ENCODE measurements at places on chromosomes 5 and 9.

DNA sequence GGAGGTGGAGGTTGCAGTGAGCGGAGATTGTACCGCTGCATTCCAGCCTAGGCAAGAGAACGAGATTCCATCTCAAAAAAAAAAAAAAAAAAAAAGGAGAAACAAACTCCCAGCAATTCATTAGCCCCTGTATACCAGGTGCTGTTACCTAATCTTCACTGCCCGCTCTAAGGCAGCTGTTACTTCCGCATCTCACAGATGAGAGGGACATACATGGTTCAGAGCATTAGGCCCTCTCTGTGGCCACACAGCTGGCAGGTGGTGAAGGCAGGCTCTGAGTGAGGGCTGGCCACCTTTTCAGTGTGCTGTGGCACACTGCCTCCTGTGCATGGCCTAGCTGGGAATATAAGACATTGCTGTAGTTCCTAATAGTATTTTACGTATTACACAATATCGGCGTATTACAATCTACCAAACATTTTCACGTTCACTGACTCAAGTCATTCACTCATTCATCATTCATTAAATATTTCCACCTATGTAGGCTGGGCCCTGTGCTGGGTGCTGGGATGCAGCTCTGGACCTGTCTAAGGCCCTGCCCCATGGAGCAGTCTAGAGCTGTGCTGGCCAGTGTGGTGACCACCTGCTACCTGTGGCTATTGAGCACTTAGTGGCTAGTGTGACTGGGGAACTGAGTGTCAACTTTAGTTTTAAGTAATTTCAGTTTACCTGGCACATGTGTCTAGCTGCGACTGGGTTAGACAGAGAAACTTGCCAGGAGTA, 35.8 kb downstream of the RGS3 start:
- DNase-seq = no peak

GRCh38 chr5:31916327-31916726, 257.8 kb downstream of the GOLPH3 start:
- DNase-seq = no peak

- no peak for DNase-seq
Measured at GRCh38 chr9:120886490-120886967, 9.5 kb upstream of the PHF19 start.

GRCh38 chr9:90001747-90002146, 396.9 kb downstream of the GADD45G start:
- DNase-seq = no peak

DNA sequence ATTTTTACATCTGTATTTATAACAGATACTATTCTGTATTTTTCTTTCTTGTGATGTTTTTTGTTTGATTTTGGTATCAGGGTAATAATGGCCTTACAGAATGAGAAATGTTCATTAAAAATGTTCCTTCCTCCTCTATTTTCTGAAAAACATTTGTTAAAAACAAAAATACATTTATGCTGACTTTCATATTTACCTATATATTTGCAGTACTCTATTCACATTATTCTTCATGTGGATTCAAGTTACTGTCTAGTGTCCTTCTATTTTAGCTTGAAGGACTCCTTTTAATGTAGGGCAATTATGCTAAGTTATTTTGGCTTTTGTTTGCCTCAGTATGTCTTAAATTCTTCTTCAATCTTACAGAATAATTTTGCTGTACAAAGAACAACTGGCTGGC, 5.1 kb downstream of the CCDC112 start:
- no peak for DNase-seq

- no peak for DNase-seq
Measured at GRCh38 chr5:68046445-68046844, 169.1 kb upstream of the PIK3R1 start.

- no peak for DNase-seq
Measured at GRCh38 chr5:137575847-137576246, 76.7 kb upstream of the SPOCK1 start.

- peak; percentile 41 for DNase-seq
Measured at GRCh38 chr9:92141144-92142129, 26.2 kb upstream of the SPTLC1 start.

DNA sequence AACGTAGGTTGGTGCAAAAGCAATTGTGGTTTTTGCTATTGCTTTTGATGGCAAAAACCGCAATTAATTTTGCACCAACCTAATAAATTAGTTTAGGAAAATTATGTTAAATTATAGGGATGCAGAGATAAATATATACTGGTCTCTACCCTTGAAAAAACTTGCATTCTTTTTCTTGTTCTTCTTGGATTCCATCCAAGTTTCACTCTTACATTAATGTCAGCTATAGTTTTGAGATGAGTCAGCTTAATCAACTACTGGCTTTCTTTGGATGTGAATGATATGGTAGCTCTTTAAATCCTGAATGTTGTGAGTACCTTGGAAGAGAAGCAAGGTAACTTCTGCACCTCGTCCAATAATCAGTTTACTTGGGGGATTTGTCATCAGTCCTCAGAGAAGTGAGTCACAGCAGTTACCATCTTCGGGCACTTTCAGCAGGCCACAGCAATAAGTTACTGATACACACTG, 549.0 kb upstream of the ZNF608 start:
- DNase-seq = no peak

DNA sequence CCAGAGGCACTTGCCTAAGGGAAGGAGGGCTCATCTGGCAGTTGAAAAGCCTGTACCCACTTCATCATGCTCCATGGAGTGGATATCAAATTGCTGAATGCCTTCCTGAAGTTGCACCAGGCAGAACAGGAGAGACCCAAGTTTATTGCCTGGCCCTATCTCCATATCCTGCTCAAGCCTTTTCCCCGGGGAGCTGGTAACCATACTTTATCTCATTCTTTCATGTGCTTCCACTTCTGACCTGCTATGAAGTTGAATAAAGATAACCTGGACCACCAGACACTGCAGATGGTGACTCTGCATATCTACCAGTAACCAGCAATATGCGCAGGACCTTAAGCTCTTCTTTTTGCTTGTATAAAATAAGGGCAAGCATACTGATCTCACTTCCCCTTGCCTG, 1397.5 kb upstream of the CDH6 start:
- DNase-seq = no peak

GRCh38 chr5:139124774-139125520, 73.2 kb downstream of the SIL1 start:
- DNase-seq = no peak

GRCh38 chr5:81314581-81314980, 13.2 kb downstream of the ZCCHC9 start:
- no peak for DNase-seq

DNA sequence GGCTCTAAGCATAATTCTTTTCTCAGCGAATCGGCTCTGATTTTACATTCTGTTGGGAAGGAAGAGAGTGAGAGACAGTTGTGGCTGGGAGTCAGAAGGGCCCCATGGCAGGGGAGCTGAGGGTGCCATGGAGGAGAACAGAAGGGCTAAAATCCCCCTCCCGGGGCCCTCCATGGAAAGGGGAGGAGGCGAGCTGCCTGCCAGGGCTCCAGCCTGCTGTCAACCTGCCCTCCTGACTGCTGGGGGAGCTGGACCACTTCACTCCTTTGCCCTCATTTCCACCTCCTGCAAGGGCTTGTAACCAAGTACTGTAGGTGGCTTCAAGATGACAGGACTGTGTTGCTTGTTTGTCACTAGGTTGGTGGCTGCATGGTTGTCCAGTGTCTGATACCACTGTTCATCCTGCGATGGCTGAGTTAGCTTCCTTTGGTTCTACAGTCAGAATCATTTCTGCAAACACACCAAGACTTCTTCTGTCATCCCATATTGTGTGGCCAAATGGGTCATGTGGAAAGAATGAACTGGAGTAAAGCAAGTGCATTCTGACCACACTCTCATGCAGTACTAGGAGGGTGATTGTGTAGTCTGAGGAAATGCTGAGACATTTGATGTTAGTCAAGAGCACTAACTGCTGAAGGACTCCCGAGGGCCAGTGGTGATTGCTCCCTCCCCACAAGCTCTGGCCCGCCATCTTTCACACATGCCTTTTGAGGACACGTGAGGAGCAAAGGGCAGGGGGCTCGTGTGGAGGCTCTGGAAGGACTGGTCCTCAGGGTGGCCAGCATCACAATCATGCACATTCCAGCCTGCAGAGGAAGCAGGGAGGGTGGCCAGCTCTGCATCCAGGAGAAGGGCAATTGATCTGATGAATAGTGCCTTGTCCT, 307.2 kb downstream of the GADD45G start:
- DNase-seq = no peak

DNA sequence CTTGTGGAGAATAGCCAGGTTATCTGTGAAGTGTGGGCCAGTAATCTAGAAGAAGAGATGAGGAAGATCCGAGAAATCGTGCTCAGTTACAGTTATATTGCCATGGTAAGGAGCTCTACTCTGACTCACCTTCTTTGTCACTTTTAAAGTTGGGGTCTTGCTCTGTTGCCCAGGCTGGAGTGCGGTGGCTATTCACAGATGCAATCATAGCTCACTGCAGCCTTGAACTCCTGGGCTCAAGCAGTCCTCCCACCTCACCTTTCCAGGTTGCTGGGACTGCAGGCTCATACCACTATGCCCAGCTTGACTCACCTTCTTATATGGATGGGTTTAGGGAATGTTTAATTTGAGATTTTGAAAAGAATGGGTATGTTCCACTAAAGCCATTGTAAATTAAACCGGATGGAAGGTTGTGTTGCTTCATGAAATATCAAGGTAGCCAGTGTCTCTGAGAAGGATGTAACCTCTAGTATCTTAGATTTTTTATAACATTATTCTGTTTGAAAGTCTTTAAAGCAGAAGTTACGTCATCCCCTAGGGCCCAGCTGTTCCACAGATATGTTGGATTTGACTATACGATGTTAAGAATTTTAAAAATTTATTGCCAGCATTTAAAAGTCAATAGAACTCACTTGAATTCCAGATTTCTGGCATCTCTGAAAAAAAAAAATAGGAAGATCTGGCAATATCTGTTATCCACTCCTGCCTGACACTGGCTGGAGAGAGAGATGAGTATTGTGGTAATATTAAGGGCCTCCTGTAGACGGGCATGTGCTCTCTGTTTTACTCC, 5.1 kb downstream of the CNOT8 start:
- DNase-seq = no peak

DNA sequence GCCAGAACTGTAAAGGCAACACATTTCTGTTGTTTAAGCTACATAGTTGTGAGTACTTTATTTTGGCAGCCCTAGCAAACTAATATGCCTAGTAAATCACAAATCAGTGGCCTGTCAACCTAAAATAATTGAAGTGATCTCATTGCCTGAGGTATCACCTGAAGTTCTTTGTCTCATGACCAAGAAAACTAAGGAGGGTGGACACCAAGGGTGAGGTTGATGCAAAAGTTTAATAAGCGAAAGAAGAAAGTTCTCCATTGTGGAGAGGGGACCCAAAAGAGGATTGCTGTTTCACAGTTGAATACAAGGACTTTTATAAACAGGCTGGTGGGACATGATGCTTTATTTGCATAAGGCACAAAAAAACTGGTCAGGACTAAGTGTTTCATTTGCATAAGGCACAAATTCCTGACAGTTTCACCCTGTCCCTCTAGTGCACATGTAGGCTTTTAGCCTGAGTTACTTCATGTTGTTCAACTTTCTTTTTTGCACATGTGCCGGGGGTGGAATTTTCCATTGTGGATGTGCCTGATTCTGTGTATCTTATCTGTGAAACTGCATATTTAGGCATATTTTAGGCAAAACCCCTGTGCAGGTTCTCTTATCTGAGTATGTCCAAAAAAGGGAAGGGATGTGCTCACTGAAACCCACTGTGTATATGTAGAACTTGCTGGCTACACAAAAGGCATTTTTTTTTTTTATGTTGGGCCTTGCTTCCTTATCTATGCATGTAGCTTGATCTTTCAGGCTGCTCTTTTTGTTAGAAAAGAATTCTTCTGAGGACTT, 108.6 kb upstream of the RAI14 start:
- no peak for DNase-seq

- DNase-seq = no peak
Measured at GRCh38 chr9:128470560-128470959, 14.8 kb downstream of the ODF2 start.

DNA sequence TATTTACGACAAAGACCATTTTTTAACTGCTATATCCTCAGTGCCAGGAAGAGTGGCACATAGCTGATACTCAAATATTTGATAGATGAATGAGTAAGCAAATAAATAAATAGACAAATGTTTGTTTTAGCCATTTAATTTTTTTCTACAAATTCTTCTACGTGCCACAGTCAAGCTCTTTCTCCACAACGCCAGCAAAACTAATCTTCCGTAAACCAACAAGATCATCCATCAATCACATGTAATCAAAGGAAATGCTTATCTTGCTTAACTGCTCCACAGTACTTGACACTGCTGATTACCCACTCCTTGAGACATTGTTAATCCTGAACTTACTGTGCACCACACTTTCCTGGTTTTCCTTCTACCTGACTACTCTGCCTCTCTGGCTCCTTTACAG, 136.7 kb downstream of the EDIL3 start:
- DNase-seq = no peak

- no peak for DNase-seq
Measured at GRCh38 chr9:99592834-99593574, 228.7 kb upstream of the NR4A3 start.

Measured in GM10248 (cell line).